ENCODE measurements at places on chromosomes 5 and 9. TPM values are rescaled to one million over a fixed set of nuclear protein-coding genes. Genes with fewer than 3 reads are reported as not detected.
A peak's percentile ranks its signal among the peaks of the same experiment; 100 is the strongest.

- no peak for DNase-seq
Measured at GRCh38 chr5:57804505-57804904, 321.9 kb upstream of the ACTBL2 start.

- DNase-seq = no peak
Measured at GRCh38 chr9:114462791-114463190, 42.5 kb downstream of the WHRN start.

- DNase-seq = no peak
Measured at GRCh38 chr5:138128334-138128733, 10.9 kb downstream of the NME5 start.

The ELAVL2 gene
- 0.45 TPM for polyA plus RNA-seq

- no peak for DNase-seq
Measured at GRCh38 chr5:15807871-15808270, 307.9 kb downstream of the FBXL7 start.

DNA sequence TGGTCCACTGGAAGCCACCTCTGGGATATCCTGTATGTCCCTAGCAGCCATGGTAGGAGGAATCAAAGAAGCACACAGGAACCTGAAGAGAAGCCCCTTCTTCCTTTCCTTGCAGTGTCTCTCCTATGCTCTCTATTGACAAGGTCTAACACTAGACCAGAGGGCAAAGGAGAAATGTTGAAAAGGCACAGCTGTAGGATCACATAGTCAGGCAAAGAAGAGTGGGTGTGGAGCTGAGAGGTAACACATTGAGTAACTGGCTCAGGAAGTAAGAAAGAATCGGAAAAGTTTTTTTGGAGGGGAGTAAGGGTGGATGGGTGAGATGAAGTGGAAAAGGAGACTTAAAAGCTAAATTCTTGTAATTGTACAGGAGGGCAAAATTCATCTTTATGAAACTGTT is 100.1 kb downstream of the FOCAD start:
- no peak for DNase-seq

- no peak for DNase-seq
Measured at GRCh38 chr5:131899686-131900085, 45.8 kb downstream of the MEIKIN start.

DNA sequence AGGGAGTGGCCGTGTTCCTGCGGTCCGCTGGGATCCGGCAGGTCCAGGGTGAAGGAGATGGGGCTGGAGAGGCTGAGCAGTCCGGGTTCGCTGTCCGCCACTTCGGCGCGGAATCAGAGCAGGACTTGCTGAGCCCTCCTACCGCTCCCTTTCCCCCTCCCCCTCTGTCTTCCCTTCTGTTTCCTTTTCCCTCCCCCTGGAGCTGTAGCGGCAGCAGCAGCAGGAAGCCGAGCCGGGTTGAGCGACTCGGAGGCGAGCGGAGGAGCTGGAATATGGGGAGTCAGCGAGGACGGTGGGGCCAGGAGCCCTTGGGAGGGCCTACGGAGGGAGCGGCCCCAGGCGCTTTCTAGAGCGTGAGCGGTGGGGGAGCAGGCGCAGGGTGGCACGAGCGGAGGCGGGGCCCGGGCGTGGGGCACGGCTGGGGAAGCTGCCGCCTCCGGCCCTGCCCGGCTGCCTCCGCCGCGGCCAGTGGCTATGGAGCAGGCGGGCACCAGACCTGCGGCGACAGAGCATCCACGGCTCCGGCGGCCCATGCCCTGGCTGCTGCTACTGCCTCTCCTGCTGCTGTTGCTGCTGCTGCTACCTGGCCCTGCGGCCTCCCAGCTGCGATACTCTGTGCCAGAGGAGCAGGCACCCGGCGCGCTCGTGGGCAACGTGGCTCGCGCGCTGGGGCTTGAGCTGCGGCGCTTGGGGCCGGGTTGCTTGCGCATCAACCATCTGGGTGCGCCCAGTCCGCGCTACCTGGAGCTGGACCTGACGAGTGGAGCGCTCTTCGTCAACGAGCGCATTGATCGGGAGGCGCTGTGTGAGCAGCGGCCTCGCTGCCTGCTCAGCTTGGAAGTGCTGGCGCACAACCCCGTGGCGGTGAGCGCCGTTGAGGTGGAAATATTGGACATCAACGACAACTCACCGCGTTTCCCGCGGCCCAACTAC is at the start of gene PCDHAC2:
TSS of gene PCDHAC2 (plus strand) at position 184 of the 933 bp plus-strand sequence. CDS start at position 475, 291 bp downstream.
- DNase-seq = peak; percentile 40

The LIX1 gene
- polyA plus RNA-seq = not detected

The HCN1 gene
- polyA plus RNA-seq = not detected

GRCh38 chr5:136212252-136212721 is 19.3 kb upstream of the SMIM32 start:
- DNase-seq = peak; percentile 65

DNA sequence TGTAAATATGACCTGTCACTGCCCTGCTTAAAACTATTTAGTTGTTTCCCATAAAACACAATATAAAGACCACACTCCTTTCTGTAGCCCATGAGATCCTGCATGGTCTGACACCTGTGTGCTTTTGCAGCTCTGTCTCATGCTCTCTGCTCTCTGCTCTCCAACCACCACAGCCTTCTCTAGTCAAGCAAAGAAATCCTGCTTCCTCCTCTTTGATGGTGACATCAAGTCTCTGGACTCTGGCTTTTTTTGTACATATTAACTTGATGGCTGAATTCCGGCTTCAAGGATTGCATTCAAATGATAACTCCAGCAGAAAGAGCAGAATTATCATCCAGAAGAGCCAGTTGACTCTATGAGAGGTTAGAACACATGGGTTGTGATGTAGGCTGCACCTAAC is 58.2 kb downstream of the CHSY3 start:
- no peak for DNase-seq

The NEUROG1 gene
- not detected for polyA plus RNA-seq

DNA sequence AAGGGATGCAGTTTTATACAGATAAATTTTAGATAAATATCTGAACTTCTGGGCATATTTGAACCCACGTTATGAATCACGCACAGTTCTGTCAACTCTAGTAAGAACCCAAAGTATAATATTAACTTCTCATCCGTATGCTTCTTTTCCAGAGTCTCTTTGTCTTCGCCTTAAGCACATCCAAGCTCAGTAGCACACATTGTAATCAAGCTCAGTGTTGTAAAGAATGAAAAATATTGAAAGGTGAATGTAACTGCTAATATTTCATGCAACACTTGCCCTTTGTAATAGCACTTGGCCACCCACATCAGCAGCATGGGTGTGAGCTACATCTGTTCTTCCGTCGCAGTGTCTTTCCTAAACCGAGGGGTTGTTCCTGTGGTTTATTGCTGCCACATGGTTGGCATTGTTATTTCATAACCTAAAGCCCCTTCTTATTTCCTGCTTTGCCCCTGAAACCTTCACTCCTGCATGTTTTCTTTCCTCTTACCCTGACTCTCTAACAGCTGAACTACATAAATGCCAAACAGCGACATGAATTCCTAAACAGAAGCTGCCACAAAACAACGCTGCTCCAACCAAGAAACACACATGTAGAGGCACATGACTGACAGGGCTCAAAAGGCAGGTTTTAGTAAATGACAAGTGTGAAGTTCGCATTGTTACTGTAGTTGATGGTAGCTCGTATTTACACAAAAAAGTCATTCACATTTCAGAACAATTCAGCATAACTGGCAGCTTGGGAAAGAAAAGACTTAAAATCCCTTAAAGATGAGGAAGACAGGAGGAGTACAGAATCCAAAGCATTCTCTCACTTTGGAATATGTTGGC is 190.1 kb upstream of the MEF2C start:
- DNase-seq = no peak

GRCh38 chr9:93182572-93182971 is 1.4 kb upstream of the WNK2 start:
- DNase-seq = no peak

GRCh38 chr5:140569197-140569596 is 4.6 kb downstream of the SLC35A4 start:
- no peak for DNase-seq

The TMEM250 gene
- 19.3 TPM for polyA plus RNA-seq

GRCh38 chr5:2187156-2187555 is 304.4 kb upstream of the IRX4 start:
- peak; percentile 13 for DNase-seq

The IL5 gene
- not detected for polyA plus RNA-seq

GRCh38 chr9:127163409-127163808 is 41.0 kb upstream of the ANGPTL2 start:
- DNase-seq = no peak

- DNase-seq = peak; percentile 8
Measured at GRCh38 chr9:115117999-115118878, at the start of gene TNC. Gene TNC, minus strand, starts transcription at chr9:115118157. Its CDS starts 27,139 bp downstream, at chr9:115091018.

DNA sequence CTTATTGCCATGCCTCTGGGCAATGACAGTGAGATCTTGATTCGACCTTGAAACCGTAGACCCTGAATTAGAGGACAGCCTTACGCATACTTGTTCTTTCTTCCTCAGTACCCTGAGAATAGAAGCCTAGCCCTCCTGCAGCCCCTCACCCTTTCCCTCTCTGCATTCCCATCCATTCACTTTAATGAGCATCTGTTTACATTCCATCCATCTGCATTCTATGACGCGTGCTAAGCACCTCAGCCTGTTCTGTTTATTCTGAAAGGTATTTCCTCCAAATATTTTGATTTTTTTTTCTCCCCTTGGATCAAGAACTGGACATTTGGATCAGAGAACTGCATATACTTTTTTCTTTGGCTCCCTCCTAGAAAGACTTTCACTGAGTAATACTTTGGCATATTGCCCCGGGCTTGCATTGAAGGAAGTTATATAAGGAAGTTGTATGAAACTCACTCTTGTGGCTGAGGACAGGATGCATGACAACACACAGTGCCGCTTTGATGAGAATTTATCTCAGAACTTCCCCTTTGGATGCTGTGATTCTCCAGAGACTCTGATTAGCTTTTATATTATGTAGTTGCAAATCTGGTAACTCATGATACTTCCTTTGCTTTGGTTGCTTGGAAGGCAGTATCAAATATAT is 15.7 kb downstream of the TMEM8B start:
- DNase-seq = no peak

The DAPK1 gene
- 39.3 TPM for polyA plus RNA-seq

- DNase-seq = no peak
Measured at GRCh38 chr9:125511789-125512660, 195.0 kb downstream of the MAPKAP1 start.

The PKD2L2 gene
- polyA plus RNA-seq = 0.05 TPM

DNA sequence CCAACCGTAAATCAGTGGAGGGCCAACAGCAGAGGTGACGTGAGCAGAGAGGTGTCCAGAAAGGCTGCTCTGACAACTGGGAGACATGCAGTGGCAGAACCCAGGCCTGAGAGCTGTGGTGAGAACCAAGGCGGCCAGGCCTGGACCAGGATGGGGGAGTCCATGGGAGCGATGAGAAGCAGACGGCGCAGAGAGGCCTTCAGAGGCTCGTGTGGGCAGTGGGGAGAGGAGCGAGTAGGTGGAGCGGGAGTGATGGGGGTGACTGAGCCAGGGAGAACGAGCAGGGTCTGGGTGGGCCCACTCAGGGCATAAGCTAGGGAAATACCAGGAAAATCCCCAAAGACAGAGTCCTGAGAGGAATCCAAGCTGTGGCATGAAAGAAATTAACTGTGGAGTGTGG is 7.9 kb upstream of the IL3 start:
- no peak for DNase-seq

GRCh38 chr9:86541014-86541570 is 186.9 kb upstream of the TUT7 start:
- no peak for DNase-seq

The C9orf153 gene
- polyA plus RNA-seq = 0.37 TPM

The SPINK7 gene
- not detected for polyA plus RNA-seq

DNA sequence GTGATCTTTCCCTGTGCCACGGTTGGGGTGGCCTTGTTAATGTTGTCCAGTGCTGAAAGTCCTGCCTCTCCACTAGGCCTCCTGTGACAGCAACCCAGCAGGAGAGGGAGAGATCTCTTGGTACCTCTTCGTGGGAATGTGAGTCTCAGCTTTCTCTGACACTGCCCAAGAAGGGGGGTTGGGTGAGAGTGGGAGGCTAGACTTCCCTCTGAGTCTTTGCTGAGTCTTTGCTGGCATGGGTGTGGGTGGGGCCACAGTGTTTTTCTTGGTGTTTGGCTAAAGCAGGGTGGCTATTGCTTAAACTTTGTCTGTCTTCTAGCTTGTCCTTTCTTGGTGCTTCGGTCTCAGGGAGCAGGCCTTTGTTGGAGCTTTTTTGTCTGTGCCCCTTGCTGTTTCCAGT is 145.6 kb downstream of the GNA14 start:
- no peak for DNase-seq

GRCh38 chr5:132266031-132266835 is 8.7 kb downstream of the PDLIM4 start:
- no peak for DNase-seq

The UCK1 gene
- polyA plus RNA-seq = 29.5 TPM

GRCh38 chr5:93583439-93583767 is 381 bp downstream of the NR2F1 start:
- no peak for DNase-seq

The MOB3B gene
- 16.3 TPM for polyA plus RNA-seq

The FXN gene
- polyA plus RNA-seq = 17.0 TPM

GRCh38 chr5:93192087-93192486 is 388.9 kb downstream of the NR2F1-AS1 start:
- no peak for DNase-seq
